HT1080 (cell line): ENCODE measurements at places on chromosomes 11 and 22. TPM values are rescaled to one million over a fixed set of nuclear protein-coding genes. Genes with fewer than 3 reads are reported as not detected.

Gene AMOTL1
- 28.6 and 30.7 TPM in 2 replicates for total RNA-seq

Gene SLC17A6
- not detected in 2 replicates for total RNA-seq

Gene TENM4
- 27.1 and 33.5 TPM in 2 replicates for total RNA-seq

GRCh38 chr11:69253028-69253427 is 40.9 kb upstream of the MYEOV start:
- DNase-seq: peak; percentile 81

DNA sequence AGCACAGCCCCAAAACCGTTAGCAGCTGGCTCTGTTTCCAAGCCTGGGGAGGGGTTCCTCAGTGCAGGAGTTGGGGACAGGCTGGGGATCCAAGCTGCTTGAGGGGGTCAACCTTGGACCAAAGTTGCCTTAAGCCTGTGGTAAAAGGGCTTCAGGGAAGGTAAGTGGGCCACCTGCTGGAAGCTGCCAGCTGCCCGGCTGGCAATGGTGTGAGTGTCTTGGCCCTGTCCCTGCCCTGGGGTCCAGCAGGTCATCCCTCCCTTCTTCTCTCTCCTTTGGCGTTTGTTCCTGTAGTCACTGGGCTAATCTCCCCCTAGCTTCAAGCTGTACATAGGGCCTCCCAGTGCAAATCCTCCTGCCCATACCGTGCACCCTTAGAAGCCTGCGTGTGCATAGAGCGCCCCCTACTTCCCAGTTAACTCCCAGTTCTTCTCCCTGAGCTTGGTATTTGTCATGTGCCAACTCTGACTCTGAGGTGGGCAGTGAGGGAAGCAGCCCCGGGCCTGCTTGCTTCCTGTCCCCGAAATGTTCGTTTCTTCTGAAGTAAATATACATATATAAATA is 4.4 kb downstream of the TMEM258 start:
- peak; percentile 64 for DNase-seq

DNA sequence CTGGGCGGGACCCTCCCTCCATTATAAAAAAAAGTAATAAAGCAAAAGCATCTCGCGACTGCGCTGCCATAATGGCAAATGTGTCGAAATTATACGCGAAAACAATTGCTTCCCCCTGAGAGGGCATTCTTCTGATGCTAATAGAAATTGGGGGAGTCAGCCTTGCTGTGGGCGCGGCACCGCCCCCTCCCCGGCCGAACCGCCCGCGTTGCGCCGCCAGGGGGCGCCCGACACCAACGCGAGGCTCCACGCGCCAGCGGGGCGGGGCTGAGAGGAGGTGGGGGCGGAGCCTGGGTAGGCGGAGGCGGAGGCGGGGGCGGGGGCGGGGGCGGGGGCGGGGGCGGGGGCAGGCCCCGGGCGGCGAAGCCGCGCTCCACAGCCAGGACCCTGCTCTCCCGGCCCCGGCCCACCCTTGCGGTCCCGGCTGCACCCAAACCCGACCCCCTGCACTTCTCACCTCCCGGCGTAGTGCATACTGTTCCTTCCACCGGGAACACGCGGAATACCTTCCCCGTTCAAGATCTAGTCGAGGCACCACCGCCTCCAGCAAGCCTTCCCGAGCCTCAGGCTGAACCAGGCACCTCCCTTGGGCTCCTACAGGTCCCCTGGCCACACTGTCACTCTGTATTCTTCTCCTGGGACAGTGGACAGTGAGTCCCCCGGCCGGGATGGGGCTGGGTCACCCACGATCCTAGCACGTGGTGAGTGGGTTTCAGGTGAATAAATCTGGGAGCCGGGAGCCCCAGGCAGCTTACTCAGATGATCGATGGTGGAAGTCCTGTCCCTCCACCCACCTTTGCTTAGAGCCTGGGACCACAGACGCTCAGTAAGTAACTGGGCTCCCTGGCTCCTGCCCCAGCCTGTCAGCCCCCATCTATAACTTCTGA is 15.5 kb upstream of the UPK3A start:
- peak; percentile 50 for DNase-seq

DNA sequence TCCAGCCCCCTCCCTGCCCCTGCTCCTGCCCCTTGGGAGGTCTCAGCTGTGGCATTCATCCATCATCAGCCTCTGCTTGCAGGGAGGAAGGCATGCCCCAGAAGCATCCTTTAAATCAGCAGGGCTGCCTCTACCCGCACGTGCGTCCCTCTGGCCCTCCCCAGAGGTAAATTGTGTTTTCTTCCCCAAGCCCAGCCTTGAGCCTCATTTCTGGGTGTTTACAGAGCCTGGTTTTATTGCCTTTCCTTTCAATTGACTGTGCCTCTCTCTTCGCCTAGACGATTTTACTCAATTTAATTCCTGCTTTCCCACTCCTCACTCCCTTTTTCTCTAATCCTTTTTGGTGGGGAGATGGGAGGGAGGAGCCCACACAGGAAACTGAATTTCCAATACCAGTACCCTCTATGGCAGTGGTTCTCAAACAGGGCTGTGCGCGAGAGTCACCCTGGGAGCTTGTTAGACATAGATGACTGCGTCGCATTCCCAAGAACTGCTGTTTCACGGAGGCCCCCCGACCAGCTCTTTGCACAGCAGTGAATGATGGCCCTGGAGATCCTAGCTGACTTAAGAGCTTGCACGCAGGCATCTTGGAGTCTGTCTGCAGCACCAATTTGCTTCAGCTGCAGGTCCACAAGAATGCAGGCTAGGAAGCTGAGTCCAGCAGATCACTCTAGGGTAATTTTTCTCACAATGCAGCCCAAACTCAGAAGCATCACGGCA is 15.1 kb upstream of the OAF start:
- no peak for DNase-seq

- DNase-seq: no peak
Measured at GRCh38 chr11:30458541-30458940, 127.6 kb downstream of the MPPED2 start.

DNA sequence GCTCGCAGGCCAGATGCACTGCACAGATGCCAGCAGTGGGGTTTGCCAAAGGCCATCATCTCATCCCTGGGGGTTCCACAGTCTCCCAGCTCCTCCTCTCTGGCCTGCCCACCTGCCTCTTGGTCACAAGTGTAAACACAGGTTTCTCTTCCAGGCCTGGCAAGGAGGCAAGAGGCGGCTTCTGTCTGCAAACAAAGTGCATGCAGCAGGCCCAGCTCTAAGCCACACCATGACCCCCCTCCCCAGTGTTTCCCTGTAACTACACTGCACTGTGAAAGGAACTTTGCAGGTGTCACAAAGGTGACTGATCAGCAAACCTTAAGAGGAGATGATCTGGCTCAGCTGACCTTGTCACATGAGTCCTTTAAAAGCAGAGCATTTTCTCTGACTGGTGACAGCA is 26.2 kb upstream of the SHISAL1 start:
- DNase-seq: no peak

DNA sequence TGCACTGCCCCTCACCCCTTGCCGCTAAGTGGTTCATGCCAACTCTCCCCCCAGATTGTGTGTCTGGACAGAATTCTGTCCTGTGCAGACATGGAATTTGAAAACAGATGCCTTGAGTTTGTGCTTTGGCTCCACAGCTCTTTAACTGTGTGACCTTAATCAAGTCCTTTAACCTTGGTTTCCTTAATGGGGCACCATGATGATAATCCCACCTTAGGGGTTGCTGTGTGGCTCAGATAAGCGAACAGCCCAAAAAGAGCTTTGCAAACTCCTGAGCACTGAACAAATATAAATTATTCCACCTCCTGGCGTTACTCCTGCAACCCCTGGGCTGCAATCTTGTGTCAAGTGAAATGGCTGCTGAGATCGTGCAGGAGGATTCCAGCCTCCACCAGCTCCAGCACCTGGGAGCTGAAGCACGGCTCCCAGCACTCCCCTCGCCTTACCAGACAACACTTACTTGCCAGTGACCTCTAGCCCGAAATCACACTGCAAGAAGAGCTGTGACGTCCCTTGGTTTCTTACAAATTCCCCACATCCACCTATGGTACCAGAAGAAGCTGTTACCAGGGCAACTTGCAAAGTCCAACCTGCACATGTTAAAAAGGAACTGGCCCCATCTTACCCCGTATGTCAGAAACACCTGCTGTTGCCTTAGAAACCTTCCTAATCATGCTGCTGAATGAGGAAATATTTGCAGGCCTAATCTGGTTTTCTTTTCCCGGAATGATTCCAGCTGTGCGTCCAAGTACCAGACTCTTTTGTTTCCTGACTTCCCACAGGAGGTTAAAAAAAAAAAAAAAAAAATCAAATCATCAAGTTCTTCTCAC is 13.2 kb downstream of the VPS37C start:
- no peak for DNase-seq

- DNase-seq: peak; percentile 26
Measured at GRCh38 chr11:7353100-7353499, 101.4 kb downstream of the SYT9 start.

GRCh38 chr11:1326435-1327063 is 17.1 kb upstream of the TOLLIP start:
- DNase-seq: peak; percentile 43

- DNase-seq: no peak
Measured at GRCh38 chr22:44428941-44429830, 68.8 kb downstream of the RTL6 start.

- no peak for DNase-seq
Measured at GRCh38 chr22:47294576-47294975, 532.1 kb downstream of the TBC1D22A start.
